ENCODE measurements at places on chromosomes 16 and 17.

GRCh38 chr16:87856791-87857228 lies 12.5 kb downstream of the SLC7A5 start:
- DNase-seq = no peak

- no peak for DNase-seq
Observed at GRCh38 chr16:1613728-1614455, 1.7 kb downstream of the CRAMP1 start.

GRCh38 chr17:50954641-50955121 lies 88.5 kb upstream of the TOB1 start:
- DNase-seq = no peak

- DNase-seq = no peak
Observed at GRCh38 chr16:51072591-51072990, 78.5 kb downstream of the SALL1 start.

GRCh38 chr16:50771366-50771765 lies 29.5 kb downstream of the CYLD start:
- no peak for DNase-seq

DNA sequence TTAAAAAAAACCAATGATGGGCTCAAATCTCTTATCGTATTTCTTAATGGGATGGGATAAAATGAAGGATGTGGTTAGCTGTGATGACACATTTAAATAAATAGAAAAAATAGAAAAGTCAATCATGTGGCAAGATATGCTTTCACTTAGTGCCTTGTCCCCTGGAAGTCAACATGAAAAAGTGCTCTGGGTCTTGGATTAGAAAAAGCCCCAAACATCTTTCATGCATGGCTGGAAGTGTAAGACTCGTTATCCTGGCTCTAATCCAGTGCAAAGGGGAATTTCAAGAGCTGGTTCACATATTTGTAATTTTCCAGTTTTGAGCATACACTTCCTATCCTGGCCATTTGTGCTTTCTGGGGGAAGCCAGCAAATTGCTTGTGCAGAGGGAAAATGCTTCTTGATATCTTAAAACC lies 160.9 kb downstream of the MAP2K6 start:
- DNase-seq = no peak

- no peak for DNase-seq
Observed at GRCh38 chr16:63037761-63038396, 1001.6 kb upstream of the CDH8 start.

GRCh38 chr16:17002565-17002964 lies 468.2 kb downstream of the XYLT1 start:
- DNase-seq = no peak

Measured in nucleus accumbens (tissue), 56 donors.